ENCODE measurements at places on chromosomes 5 and 9.

- no peak for DNase-seq
Measured at GRCh38 chr5:111618623-111619271, 106.4 kb upstream of the STARD4 start.

DNA sequence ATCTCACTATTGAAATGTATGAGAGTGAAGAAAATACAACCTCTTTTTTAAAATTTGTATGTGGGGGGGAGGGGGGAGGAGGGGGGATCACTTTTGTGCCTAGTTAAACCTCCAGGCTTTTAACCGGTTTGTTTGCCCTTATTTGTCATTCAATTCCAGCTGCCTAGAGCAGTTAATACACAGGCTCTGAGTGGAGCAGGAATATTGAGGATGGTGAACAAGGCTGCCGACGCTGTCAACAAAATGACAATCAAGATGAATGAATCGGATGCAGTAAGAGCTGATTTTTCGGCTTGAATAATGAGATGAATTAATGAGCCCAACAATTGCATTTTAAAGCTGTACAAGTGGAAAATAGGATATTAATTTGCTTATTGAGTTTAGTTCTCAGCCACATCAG lies 28.7 kb upstream of the SNX24 start:
- no peak for DNase-seq

- DNase-seq = no peak
Measured at GRCh38 chr5:16544607-16545374, 72.0 kb downstream of the RETREG1 start.

DNA sequence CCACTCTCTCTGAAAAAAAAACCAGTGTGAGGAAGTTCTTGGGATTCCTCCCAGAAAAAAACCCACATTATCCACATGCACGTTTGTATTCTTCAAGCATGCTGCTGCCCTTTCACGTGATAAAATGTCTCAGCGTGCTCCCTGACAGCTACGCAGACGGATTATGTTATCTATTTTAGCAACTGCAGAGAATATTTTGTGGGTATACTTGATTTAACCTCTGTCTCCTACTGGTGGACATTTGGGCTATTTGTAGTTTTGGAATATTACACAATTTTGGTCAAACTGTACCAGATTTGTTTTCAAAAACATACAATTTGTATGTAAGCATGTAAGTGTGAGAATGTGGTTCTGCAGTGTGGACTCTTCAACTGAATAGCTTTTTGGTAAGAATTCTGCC lies 10.7 kb downstream of the PRRC2B start:
- no peak for DNase-seq
